ENCODE measurements at places on chromosomes 4 and X. TPM values are rescaled to one million over a fixed set of nuclear protein-coding genes. Genes with fewer than 3 reads are reported as not detected.

GRCh38 chr4:106854569-106855351, 181.4 kb downstream of the DKK2 start:
- no peaks in the 10 kb centered on the region for H3K36me3 ChIP-seq
- H3K27me3 ChIP-seq, result no peaks in the 10 kb centered on the region
- H3K4me3 ChIP-seq, result no peak overlapping the region

DNA sequence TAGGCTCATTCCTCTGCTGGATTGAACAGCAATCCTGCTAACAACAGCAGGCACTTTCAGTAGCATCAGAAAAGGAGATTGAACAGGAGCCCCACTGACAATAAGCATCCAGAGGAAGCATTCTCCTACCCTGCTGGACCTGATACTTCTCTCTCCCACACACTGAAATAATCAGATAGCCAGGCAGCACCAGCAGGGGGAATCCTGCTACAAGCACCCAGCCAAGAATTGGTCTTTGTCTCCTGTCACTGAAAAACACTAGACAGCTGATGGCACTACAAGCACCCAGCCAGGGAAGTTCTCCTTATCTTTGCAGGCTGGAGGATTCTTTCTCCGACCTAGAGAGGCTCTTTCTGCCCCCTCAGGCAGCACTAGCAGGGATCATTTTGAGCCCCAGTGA, 444.3 kb upstream of the GRIA3 start:
- H3K36me3 ChIP-seq, result no peaks in the 10 kb centered on the region
- DNase-seq, result no peak
- no peak overlapping the region for H3K4me3 ChIP-seq
- no peaks in the 10 kb centered on the region for H3K27me3 ChIP-seq
- no peak overlapping the region for H3K27ac ChIP-seq

GRCh38 chr4:66639361-66639760, 905.9 kb downstream of the CENPC start:
- no peaks in the 10 kb centered on the region for H3K36me3 ChIP-seq
- H3K4me3 ChIP-seq, result no peak overlapping the region
- DNase-seq, result no peak
- H3K27me3 ChIP-seq, result no peaks in the 10 kb centered on the region

DNA sequence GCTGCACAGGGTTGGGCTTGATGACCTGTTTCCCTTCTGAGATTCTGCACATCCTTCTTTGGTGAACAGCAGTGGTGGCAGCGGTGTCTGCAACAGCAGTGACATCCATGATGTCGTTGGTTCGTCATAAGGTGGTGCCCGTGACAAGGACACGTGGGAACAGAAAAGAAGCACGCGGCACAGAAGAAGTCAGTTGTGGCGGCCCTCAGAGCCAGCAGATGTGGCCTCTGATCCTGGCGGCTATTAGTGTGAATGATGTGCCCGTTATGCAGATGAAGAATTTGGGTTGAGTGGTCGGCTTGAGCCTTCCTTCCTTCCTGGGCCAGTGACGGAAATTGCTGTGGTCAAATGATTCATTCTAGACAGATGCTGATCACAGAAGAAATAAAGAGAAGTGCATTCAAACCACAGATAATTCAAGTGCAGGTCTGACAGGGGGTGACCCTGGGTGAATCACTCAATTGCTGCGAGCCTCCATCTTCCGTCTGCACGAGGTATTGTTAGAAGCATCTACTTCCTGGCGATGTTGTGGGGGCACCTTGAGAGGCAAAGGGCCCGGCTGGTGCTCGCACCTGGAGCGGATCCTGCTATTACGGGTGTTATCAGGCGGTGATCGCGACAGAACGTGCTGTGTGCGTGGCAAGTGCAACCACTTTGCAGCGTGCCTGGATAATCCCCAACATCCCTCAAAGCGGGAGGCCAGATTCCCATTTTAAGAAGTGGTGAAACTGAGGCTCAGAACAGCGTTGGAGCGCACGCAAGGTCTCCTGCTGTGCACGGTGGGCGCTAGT, 215.2 kb upstream of the PSAPL1 start:
- peak overlapping the region; percentile 61 for H3K4me3 ChIP-seq
- peak; percentile 51 for DNase-seq
- H3K27me3 ChIP-seq, result peaks cover 9% of the 10 kb centered on the region
- H3K36me3 ChIP-seq, result no peaks in the 10 kb centered on the region
- H3K4me1 ChIP-seq, result peaks cover 30% of the 10 kb centered on the region

DNA sequence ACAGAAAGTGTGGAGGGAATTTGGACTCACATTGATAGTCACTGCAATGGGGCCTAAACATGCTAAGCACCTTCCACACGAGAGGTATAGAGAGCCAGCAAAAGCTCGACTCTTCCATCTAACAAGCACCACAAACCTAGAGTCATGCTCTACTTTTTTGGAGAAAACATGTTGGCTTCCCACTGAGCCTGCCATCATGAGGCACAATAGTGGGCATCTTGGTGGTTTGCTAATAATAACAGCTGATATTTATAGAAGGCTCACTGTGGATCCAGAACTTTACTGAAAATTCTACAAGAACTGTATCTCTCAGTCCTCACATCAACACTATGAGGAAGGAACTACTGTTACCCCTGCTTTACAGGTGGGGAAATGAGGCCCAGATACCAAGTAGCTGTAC, 26.6 kb downstream of the MAML3 start:
- H3K27me3 ChIP-seq, result no peaks in the 10 kb centered on the region
- H3K4me3 ChIP-seq, result no peak overlapping the region
- peaks cover 35% of the 10 kb centered on the region for H3K4me1 ChIP-seq
- DNase-seq, result no peak

DNA sequence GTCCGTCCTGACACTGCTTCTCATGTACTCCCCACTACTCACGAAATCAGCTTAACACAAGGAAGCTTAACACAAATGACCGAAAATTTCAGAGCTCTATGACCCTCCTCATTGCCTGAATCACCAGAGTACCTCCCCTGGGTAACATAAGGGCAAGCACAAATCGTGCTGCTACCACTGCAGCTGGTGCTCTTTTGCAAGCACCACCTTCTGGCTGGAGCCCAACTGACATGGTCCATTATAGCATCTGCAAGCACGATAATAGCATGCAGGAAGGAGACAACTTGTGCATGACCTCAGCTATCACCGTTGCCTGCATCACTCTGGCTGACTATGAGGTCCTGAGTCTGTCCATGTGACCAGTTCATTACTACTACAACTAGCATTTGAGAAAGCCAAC, 308.0 kb downstream of the TEX13C start:
- no peaks in the 10 kb centered on the region for H3K36me3 ChIP-seq
- peaks cover 2% of the 10 kb centered on the region for H3K27me3 ChIP-seq
- no peak overlapping the region for H3K4me3 ChIP-seq
- no peak overlapping the region for H3K27ac ChIP-seq
- DNase-seq, result no peak

DNA sequence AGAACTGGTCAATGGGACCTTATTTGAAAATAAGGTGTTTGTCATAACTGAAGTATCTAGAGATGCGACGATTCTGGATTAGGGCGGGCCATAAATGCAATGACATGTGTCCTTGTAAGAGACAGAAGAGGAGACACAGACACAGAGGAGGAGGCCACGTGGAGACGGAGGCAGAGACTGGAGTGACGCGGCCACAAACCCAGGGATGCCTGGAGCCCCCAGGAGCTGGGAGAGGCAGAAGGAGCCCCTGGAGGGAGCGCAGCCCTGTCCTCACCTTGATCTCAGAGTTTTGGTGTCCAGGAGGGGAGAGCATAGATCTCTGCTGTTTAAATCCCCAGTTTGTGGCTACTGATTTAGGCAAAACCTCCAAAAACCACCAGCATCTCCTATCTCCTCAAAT, 5.0 kb downstream of the GTPBP6 start:
- DNase-seq, result no peak
- H3K27ac ChIP-seq, result peak overlapping the region; percentile 41
- no peak overlapping the region for H3K4me3 ChIP-seq
- H3K36me3 ChIP-seq, result no peaks in the 10 kb centered on the region
- no peaks in the 10 kb centered on the region for H3K27me3 ChIP-seq

The MECP2 gene
- total RNA-seq, result 88.3 TPM

DNA sequence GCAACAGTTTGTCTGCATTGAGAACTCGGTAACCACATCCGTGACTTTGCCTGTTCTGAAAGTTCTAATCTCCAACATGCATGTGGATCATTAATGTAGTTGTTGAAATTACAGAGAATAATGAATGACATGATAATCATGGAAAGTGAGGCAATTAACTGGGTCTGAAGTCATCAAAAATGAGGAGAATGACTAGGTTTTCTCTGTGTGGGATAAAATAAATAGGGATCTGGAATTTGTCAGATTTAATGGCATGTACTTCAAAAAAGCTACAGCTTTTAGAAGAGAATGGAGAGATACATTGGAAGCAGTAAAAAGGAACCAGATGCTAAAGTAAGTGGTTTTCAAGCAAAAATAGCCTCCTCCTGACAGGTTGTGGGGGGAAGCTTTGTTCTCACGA, 59.3 kb downstream of the AFM start:
- H3K4me1 ChIP-seq, result no peaks in the 10 kb centered on the region
- no peak for DNase-seq
- no peak overlapping the region for H3K27ac ChIP-seq
- H3K36me3 ChIP-seq, result no peaks in the 10 kb centered on the region

- H3K27ac ChIP-seq, result no peak overlapping the region
- H3K4me3 ChIP-seq, result no peak overlapping the region
- peaks cover 20% of the 10 kb centered on the region for H3K4me1 ChIP-seq
- H3K27me3 ChIP-seq, result peaks cover 28% of the 10 kb centered on the region
- H3K36me3 ChIP-seq, result no peaks in the 10 kb centered on the region
- no peak for DNase-seq
Measured at GRCh38 chr4:170087163-170087700, 2.5 kb downstream of the AADAT start.

DNA sequence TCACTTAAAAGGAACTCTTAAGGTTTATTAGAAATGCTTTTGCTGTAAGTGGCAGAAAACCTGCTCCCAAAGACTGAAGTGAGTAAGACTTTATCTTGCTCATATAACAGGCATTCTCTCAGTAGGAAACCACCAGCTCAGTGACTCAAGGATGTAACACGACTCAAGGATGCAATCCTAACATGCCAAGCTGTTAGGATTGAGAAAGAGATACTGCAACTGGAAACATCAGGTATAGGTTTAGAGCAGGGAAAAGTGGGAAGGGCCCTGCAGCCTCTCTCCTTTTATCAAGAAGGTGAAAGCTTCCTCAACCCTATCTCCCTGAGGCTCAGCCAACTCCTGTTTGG, 11.9 kb upstream of the SLC9A7 start:
- no peaks in the 10 kb centered on the region for H3K4me1 ChIP-seq
- no peak for DNase-seq

- peaks cover 9% of the 10 kb centered on the region for H3K36me3 ChIP-seq
- H3K27me3 ChIP-seq, result no peaks in the 10 kb centered on the region
- no peak overlapping the region for H3K27ac ChIP-seq
- no peak overlapping the region for H3K4me3 ChIP-seq
Measured at GRCh38 chr4:101066626-101067170, 280.6 kb downstream of the PPP3CA start.

GRCh38 chr4:31741326-31741725, 1021.2 kb downstream of the PCDH7 start:
- no peaks in the 10 kb centered on the region for H3K4me1 ChIP-seq
- no peak overlapping the region for H3K27ac ChIP-seq
- no peaks in the 10 kb centered on the region for H3K36me3 ChIP-seq
- no peak for DNase-seq
- H3K4me3 ChIP-seq, result no peak overlapping the region

GRCh38 chrX:72169008-72169728, 12.4 kb upstream of the PIN4 start:
- no peaks in the 10 kb centered on the region for H3K27me3 ChIP-seq
- peak; percentile 43 for DNase-seq
- H3K4me3 ChIP-seq, result peak overlapping the region; percentile 57
- H3K27ac ChIP-seq, result peak overlapping the region; percentile 95

The SHROOM4 gene
- not detected for total RNA-seq

DNA sequence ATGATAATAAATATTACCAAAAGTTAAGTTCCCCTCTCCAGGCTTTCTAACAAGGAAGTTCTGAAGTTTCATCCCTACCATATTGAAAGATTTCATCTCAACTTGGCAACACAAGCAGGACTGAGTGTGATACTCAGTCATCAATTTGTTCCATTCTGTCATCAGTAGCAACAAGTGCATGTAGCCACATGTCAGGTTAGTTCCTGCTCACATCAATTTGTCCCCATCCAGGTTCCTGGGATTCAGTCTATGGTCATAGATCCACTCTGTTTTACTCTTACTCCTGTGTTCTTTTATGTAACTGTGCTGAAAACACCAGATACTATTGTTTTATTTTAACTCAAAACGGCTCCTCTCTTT, 22.2 kb downstream of the SMPX start:
- no peak for DNase-seq
- peaks cover 2% of the 10 kb centered on the region for H3K27me3 ChIP-seq
- no peak overlapping the region for H3K27ac ChIP-seq
- peaks cover 2% of the 10 kb centered on the region for H3K4me1 ChIP-seq
- H3K36me3 ChIP-seq, result no peaks in the 10 kb centered on the region

DNA sequence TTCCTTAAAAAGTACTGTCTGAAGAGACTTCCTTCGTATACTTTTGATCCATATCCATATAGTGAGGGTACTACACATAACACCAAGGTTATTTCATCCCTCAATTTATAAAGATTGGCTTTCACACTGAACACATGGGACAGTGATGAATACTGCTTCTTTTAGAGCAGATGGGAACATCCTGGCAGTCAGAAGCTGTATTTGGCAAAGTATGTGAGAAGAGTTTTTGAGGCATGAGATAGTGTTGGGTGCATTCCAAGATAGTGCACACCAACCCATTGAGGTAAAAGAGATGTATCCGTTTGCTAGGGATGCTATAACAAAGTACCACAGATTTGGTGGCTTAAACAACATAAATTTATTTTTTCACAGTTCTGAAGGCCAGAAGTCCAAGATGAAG, 141.1 kb downstream of the MOSPD2 start:
- no peak for DNase-seq
- no peak overlapping the region for H3K27ac ChIP-seq
- no peaks in the 10 kb centered on the region for H3K4me1 ChIP-seq
- no peak overlapping the region for H3K4me3 ChIP-seq
- peaks cover 4% of the 10 kb centered on the region for H3K27me3 ChIP-seq

GRCh38 chr4:68520985-68521384, 55.1 kb downstream of the UGT2B17 start:
- no peak for DNase-seq
- H3K27me3 ChIP-seq, result no peaks in the 10 kb centered on the region
- H3K4me3 ChIP-seq, result no peak overlapping the region
- H3K36me3 ChIP-seq, result no peaks in the 10 kb centered on the region

The GPR34 gene
- total RNA-seq, result 0.33 TPM

DNA sequence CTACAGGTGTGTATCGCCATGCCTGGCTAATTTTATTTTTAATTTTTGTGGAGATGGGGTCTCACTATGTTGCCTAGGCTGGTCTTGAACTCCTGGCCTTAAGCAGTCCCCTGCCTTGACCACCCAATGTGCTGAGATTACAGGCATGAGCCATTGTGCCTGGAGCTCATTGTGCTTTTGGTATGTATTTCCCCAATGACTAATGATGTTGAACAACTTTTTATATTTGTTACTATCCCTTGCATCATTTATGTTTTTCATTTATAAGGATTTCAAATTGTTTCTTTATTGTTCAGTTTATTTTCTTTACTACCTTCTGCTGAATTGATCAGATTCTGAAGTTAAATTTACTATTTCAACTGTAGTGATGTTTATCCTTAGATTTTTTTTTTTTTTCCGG, 199.7 kb downstream of the CEP135 start:
- H3K4me1 ChIP-seq, result no peaks in the 10 kb centered on the region
- H3K4me3 ChIP-seq, result no peak overlapping the region
- H3K36me3 ChIP-seq, result no peaks in the 10 kb centered on the region
- no peak for DNase-seq
- H3K27ac ChIP-seq, result no peak overlapping the region

- no peaks in the 10 kb centered on the region for H3K27me3 ChIP-seq
- peaks cover 4% of the 10 kb centered on the region for H3K4me1 ChIP-seq
- no peak for DNase-seq
- H3K36me3 ChIP-seq, result no peaks in the 10 kb centered on the region
Measured at GRCh38 chr4:153137159-153137558, 67.1 kb upstream of the TRIM2 start.
